ENCODE measurements at places on chromosomes 11 and 22. TPM values are rescaled to one million over a fixed set of nuclear protein-coding genes. Genes with fewer than 3 reads are reported as not detected.

PDE3B gene
- 13.1 TPM for polyA plus RNA-seq

TMEM121B gene
- 15.8 TPM for polyA plus RNA-seq

WBP2NL gene
- polyA plus RNA-seq = not detected

MYEOV gene
- polyA plus RNA-seq = not detected

WNT11 gene
- 1.4 TPM for polyA plus RNA-seq

DUSP8 gene
- polyA plus RNA-seq = 7.1 TPM

CST6 gene
- polyA plus RNA-seq = not detected

FADS1 gene
- polyA plus RNA-seq = 119 TPM

BRSK2 gene
- polyA plus RNA-seq = 58.2 TPM

KRTAP5-9 gene
- polyA plus RNA-seq = not detected

TRIM29 gene
- 0.82 TPM for polyA plus RNA-seq

RAB39A gene
- 3.1 TPM for polyA plus RNA-seq

KRTAP5-11 gene
- polyA plus RNA-seq = not detected

POU2AF2 gene
- polyA plus RNA-seq = not detected

CHORDC1 gene
- polyA plus RNA-seq = 63.9 TPM

AGBL2 gene
- polyA plus RNA-seq = not detected

CRYBB3 gene
- not detected for polyA plus RNA-seq

SAMM50 gene
- 49.7 TPM for polyA plus RNA-seq
